GM13977 (cell line): ENCODE measurements at places on chromosomes 5 and 9.

DNA sequence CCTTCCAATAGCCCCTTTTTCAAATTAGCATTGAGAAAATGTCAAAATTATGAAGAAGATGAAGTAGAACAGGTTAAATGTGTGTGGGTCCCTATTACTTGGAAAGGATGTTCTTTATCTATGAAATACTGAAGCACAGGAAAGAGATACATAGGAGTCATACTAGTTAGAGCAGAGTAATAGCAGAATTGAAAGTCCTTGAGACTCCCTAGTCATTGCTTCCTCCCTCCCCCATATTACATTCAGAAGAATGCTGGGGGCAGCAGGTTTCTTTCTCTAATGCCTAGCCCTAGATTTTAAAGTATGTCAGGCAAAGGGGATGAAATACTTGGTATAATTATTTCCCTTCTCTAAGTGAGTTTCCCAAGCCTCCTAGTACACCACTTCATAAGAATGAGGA lies 4.4 kb downstream of the ZCCHC9 start:
- DNase-seq = peak; percentile 17

DNA sequence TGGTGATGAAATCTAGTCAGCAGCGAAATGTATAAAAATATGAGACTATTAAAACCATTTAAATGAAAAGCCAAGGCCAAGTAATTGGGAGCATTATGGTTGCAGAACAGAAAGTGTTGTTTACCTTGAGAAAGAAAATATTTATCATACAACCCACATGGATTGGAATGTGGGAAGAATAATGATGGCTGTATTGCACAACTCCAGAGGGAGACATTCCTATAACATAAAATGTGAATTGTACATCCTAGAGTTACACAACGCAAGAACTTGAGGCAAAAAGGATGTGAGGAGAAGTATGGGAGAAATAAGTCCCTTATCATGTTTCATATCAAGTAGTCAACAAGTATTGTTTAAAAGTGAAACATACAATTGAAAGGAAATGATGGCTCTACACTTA lies 1014.0 kb upstream of the SEMA6A start:
- DNase-seq = no peak

- peak; percentile 78 for DNase-seq
These were observed 45.9 kb upstream of the KCNMB1 start for GRCh38 chr5:170434966-170435605.

- no peak for DNase-seq
These were observed 165.3 kb upstream of the SLC27A6 start for GRCh38 chr5:128799945-128800344.

GRCh38 chr5:172479034-172479783 lies 24.9 kb upstream of the SH3PXD2B start:
- peak; percentile 84 for DNase-seq

GRCh38 chr5:93057311-93057710 lies 523.7 kb downstream of the NR2F1-AS1 start:
- no peak for DNase-seq

DNA sequence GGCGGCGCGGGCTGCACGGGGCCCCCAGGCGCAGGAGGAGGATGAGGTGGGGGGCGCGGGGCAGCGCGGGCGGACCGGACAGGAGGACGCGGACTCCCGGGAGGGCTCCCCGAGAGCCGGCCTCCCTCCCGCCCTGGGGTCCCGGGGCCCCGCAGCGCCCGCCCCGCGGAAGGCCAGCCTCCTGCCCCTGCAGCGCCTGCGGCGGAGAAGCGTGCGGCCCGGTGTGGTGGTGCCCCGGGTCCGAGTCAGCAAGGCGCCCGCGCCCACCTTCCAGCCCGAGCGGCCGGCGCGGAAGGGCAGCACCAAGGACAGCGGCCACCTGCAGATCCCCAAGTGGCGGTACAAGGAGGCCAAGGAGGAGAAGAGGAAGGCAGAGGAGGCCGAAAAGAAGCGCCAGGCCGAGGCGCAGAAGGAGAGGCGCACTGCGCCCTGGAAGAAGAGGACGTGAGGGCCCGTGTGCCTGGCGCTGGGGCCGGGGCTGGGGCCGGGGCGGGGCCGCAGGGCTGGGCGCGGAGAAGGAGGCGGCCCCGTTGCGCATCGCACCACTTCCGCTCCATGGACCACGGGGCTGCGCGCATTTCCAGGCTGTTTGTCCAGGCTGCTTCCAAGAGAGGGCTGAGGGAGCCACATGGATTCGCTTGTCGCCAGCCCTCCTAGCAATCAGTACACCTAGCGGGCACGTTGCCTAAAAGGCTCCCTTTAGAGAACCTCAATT lies 86.0 kb downstream of the ANKRD33B start:
- DNase-seq = no peak

DNA sequence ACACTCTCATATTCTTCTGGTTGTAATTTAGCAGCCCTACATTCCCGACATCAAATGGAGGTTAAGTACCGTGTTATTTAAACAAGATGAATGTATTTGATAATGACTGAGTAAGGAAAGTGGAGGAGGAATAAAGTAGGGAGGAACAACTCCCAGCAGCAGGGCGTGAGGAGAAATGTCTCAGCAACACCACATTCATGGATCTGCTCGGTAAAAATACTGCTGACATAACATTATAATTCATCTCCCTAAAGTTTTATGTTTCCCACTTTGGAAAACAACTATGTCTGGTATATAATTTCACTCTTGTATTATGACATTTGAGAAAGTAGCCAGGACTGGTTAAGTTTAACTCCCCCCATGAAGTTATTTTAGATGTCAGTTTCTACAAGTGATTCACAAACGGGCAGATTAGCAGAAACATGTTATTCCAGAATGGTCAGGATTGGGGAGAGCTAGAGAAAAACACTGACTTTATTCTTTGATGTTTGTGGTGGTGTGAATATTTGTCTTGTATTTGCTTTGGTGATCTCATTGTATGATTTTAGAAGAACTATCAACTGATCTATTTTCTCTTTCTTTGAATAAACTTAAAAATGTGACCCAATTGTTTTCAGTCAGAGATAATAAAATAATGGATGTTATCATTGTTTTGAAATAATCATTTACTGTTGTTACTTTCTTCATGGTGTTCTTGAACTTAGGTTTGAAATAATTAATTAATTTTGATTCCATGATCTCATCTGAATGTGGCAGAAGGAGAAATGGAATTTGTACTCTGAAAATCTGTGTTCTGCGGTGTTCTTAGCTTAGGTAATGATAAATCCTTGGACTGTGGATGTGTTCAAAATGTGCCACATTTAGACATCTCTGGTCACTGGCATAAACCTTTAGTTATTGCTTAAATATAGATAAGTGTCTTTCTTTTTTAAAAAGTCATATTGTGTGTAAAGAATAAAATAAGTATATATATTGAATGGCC lies 303.6 kb upstream of the ZNF608 start:
- no peak for DNase-seq

DNA sequence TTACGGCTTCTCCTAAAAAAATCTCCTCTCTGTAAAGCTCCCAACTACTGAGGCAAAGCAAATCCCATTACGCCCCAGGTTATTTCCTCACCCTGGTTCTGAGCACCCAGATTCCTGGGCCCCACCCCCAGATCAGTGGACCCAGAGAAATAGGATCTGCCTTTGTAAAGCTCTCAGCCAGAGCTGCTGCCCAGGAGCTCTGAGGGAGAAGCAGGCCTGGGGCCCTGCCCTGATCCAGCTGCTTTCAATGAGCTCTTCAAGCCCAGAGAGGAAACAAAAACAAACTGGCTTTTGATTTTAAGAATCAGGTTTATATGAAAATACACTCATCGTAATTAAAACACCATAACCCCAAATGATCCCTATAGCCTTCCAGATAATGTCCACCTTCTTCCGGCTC lies 124.5 kb downstream of the C5orf15 start:
- no peak for DNase-seq

DNA sequence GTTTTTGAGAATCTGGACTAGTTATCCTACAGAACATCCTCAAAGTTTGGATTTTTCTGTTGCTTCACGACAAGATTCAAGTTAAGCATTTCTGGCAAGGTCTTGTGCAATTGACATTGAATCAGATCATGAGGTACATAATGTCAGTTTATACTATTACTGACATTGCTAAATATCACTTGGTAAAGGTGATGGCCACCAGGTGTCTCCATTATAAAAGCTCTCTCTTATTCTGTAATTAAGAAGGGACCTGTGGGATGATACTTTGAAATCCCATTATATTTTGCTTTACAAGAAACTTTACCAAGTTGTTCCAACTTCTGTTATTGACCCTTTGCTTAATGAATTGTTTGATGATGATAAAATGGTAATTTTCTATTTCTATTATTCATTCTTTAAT lies 131.0 kb upstream of the ASTN2 start:
- no peak for DNase-seq

DNA sequence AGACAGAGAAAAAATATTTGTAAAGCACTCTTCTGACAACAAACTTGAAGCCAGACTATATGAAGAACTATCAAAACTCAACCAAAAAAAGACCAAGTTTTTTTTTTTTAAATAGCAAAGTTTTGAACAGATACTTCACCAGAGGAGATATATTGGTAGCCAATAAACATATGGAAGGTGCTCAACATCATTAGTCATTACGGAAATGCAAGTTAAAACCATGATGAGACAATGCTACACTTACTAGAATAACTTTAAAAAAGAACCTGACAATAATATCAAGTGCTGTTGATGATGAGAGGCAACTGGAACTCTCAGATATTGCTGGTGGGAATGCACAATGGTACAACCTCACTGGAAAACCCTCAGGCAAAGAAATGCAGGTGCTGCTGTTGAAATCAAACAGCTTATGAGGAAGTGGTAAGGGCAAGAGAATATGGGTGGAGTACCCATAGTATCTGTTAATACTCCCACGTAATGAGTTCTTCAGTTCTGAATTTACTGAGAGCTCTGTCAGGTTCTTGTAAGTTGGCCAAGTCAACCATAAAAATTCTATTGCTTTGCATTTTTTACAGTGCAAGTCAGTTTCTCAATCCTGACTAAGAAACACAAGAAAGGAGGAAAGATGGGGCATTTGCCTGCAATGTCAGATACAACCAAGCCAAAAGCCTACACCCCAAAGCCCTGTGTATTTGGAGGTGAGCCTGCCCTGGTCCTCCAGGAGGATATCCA lies 87.3 kb upstream of the GNAQ start:
- DNase-seq = peak; percentile 50

DNA sequence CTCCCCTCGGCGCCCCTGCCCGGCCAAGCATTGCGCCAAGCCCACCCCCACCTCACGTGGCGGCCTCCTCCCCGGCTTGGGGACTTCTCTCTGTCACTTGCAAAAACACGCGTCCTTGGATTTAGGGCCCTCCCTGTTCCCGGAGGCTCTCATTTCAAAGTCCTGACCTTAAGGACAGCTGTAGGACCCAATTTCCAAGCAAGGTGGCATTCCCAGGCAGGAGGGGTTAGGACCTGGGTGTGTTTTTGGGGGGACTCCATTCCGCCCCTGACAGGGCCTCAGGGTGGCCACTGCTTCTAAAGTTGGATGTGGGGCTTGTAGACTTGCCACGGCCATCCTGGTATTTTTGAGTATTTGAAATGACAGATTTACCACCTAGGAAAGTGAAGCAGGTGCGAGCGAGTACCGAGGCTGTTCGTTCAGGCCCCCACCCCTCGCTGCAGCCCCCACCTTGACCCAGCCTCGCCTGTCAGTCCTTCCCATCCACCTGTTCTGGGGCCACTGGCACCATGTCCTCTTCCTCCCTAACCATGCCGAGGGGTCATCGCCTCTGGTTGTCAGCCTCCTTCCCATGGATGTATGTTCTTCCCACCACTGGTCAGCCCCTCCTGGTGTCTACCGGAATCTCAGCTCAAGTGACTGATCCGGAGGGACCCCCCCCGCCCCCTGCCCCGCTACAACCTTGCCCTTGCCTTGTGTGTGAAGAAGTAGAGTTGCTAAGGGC lies 52.4 kb downstream of the MRPL36 start:
- no peak for DNase-seq

DNA sequence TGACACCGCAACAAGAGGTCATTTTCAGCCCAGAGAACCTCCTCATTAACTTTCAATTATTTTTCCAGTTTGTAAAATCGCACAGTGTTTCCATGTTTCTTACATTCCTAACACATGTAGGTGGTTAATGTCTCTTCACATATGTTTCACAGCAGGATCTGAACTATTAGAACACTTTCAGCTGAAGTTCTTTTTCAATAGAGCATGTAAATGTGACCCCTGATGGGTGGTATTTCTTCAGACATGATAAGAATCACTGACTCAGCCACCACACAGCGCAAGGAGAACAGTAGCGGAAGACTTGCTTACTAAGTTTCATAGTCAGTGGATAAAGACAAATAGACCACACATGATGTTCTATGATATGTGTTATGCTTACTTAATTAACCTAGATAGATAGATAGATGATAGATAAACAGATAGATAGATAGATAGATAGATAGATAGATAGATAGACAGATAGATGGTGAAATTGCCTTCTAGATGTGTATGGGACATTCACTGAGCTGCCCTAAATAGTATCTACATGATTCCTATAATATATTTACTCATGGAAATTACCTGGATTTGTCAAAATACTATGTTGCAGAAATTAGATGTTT lies 1992.1 kb upstream of the NUDT12 start:
- no peak for DNase-seq

- no peak for DNase-seq
These were observed 8.4 kb downstream of the IRX2 start for GRCh38 chr5:2742921-2743679.

DNA sequence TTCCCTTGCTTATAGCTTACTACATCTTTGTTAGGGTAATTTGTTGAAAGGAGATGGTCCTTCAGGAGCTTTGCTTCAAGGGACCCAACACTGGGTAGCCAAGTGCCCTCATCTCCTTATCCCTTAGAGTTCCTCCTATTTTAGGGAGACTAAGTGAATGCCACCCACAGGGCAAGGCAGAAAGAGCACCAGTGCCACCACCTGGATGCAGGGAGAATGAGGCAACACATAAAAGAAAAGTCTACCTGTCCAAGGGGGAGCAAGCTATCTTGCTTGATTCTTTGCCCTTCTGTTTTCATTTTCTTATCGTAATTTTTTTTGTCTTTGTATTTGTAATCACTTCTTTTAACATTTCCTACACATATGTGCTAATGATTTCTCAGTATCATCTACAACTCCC lies 205.5 kb downstream of the NPR3 start:
- no peak for DNase-seq

- no peak for DNase-seq
These were observed 228.3 kb upstream of the IRX4 start for GRCh38 chr5:2110934-2111462.
